T-helper 17 cell (primary cell): ENCODE measurements at places on chromosomes 1 and 21. TPM values are rescaled to one million over a fixed set of nuclear protein-coding genes. Genes with fewer than 3 reads are reported as not detected.

The TNFRSF8 gene
- total RNA-seq, result 0.20 TPM

The SH2D2A gene
- total RNA-seq, result 129 TPM

- no peak for DNase-seq
These were observed 2.5 kb upstream of the POGK start for GRCh38 chr1:166836733-166837132.

- DNase-seq, result no peak
These were observed 251.0 kb downstream of the LRRIQ3 start for GRCh38 chr1:73947009-73947408.

GRCh38 chr1:53325326-53326087 is 2.4 kb downstream of the LRP8 start:
- no peak for DNase-seq

DNA sequence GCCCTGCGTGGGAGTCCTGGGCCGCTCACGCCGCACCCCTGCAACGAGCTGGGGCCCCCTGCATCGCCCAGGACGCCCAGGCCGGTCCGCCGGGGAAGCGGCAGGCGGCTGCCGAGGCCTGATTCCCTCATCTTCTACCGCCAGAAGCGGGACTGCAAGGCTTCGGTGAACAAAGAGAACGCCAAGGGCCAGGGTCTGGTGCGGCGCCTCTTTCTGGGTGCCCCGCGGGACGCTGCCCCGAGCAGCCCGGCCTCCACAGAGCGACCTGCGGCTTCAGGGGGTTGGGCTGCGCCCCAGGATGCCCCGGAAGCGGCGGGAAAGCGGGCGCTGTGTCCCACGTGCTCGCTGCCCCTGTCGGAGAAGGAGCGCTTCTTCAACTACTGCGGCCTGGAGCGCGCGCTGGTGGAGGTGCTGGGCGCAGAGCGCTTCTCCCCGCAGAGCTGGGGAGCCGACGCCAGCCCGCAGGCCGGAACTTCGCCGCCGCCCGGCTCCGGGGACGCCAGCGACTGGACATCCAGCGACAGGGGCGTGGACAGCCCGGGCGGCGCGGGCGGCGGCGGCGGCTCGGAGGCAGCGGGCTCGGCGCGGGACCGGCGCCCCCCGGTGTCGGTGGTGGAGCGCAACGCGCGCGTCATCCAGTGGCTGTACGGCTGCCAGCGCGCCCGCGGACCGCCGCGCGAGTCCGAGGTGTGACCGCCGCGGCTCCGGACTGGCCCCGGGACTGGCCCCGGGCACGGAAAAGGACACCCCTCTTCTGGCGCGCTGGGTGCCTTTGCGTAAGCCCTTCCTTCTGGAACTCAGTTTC is 2.7 kb downstream of the FAM110D start:
- no peak for DNase-seq

DNA sequence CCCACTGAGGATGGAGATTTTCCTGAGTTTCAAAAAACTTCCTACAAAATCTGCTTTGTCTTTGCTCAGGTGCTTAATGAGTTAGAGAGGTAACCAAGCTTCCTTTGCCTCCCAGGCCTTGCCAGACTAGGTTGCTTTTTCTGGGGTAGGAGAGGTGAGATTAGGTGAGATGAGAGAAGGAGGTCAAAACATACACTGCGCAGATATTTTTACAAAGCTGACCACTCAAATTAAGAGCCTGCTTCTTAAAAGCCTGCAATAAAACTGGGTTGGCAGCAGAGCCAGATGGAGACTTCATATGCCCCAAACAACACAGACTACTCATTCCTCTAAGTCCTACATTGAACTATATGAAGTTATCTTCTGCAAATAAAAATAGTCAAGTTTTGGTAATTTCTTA is 352.5 kb downstream of the NUF2 start:
- DNase-seq, result no peak

DNA sequence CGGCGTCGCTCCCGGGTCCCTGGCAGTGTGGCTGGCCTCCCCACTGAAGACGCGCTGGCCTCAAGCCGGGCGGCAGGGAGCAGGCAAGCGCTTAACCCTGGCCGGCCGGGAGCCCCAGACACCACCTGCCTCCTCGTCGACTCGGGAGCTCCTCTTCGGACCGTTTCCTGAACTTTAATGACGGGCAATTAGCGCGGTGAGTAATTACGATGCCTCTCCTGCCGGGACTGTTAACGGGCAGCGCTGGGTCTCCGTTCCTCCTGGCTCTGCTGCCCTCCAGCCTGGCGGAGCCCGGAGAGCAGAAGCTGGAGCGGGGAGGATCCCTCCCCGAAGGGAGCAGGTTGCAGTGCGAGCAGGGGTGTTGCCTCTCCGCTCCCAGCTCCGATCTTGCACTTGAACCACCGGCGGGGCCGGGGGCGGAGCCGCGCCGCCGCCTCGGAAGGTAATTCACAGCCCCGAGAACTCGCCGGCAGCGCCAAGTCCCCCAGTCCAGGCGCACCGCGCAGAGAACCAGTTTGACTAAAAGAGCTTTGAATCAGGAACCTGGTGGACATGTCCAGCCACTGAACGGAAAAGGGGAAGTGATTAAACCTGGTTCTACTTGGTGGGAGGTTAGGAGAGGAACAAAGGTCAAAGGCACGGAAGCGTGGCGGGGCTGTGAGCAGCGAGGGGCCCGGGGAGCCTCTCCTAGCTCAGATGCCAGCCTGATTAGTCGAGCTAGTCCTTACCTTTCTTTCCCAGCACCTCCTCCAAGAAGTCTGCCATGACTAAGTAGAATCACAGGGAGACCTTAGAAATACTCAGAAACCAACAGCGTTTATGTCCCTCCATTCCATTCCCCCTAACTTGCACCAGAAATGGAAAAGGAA is 18.3 kb upstream of the PLEKHA6 start:
- DNase-seq, result peak; percentile 43
